ENCODE measurements at places on chromosomes 1 and 21.

GRCh38 chr1:196442366-196442765, 165.9 kb downstream of the KCNT2 start:
- DNase-seq = no peak

DNA sequence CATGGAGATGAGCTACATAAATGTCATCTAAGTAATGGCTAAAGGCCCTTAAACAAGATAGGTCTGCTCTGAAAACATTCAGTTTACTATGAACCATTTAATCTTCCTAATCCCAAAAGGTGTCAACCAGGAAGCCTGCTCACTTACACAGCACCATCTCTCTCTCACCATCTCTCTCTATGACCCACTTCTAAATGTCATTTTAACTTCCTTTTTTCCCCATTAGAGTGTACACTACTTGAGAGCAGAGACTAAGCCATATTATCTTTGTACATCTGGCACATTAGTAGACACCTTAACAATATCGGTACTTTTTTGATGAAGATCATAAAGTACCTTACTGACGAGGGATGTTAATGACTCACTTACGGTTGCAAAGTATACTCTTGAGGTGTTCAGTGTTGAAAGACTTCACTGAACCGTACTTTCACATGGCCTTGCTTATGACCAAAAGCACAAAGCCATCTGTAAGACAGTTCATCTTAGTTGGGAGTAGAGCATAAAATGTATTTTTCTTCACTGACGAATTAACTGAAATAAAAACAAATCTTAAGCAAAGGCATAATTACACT, 25.4 kb downstream of the FBXO42 start:
- no peak for DNase-seq

DNA sequence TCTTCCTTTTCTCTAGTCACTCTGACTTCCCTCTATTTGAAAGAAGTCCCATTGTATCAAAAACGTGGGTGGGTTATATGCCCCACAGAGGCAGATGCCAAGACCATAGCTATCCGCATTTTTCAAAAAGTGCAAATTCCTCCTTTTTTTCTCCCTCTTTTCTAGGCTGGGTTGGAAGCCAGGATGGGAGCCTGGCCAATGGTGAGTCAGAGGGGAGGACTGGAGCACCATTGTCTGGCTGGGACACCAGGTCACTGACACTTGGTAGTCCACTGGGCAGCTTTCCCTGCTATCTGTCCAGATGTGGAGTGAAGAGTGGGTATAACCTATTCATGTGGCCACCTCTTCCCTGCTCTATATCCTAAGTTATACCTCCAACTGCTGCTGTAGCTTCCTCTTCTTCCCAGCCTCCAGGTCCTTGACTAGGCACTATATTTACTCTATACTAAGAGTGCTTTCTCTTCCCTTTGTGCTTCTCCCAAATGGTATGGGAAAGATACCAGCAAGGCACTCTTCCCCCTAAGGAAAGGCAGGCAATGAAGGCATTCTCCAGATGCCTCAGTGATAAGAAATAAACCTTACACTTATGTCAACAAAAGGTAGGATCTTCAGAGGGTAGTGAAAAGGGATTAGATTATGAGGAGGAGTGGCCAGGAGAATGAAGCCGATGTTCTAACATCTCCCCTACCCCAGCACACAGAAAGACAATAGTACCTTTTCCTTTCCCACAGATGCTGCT, 12.9 kb downstream of the PI4KB start:
- DNase-seq = no peak

DNA sequence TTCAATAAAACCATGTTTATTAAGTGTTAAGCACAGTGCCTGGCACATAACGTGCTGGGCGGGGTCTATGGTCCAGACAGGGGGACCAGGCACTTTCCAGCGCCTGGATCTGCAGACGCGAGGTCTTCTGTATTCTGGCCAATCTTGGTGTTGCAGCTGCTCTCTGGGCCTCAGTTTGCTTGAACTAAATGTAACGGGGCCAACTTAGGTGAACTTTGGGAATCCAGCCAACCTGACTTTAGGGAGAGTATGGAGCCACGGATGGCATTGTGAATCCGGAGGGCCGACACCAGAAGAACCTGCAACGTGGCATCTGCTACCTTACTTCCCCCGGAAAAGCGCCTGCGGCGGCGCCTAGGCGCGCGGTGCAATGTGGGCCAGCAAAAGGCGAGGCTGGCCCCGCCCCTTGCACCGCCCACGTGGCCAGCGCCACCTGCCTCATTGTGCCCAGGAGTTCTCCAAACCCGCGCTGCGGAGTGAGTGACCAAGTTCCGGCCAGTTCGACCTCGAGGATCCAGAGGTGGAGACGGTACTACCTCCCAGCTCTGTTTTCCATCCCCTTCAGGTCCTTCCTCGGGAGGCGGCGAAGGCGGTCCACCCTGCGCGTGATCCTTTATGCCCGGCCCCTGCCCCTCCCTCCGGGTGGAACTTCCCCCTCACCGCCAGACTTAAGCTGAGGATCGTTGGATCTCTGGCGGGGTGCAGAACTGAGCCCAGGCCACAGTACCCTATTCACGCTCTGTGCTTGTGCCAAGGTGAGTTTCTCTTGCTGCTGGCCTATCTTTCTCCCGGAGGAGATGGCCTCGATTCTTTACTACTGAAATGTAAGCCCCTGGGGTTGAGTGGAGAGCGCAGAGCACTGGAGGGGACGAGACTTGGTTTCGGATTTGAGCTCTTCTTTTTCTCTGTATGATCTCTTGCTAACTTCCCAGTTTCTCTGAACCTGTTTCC, at the start of gene AKR1A1:
Gene AKR1A1 (plus strand): TSS at position 426 of the 951 bp plus-strand sequence. CDS start 10,969 bp downstream, outside the sequence.
- peak; percentile 85 for DNase-seq

- peak; percentile 28 for DNase-seq
These were observed 1.7 kb downstream of the LYST start for GRCh38 chr1:235864931-235865525.

DNA sequence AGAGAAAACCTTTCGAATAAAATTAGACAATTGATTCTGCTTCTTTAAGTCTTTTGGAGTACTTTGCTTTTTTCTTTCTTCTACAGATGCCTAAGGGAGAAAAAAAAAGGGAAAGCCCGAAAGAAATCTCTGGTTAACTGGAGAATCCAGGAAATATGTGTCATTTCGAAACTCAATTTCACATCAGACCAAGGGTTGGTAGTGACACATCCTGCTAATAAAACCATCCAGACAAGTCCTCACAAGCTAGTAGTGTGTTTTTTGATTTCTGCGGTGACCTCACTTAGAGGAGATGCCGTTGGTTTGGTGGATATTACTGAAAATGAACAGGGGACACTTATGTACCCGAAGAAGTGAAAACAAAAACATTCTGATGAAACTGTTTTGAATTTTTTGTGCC, 726.5 kb upstream of the ADAMTS5 start:
- no peak for DNase-seq

DNA sequence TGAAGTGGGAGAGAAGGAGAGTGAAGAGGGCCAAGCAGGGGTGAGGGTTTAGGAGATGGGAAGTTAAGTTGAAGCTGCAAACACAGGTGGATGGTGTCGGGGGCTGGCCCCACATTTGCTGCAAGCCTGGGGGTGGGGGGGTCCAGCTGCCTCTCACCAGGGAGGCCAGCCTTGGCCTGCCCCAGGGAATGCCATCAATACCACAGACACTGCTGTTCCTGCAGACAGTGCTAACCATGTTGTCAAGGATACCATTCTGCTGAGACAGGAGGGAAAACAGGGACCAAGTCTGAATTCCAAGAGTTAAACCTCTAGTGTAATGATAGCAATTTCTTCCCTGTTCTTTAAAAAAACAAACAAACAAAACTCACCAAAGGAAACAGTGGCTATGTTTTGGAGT, 8.0 kb downstream of the MECR start:
- DNase-seq = no peak
